ENCODE measurements at places on chromosomes 3 and 15.

- DNase-seq: no peak
These were observed 61.6 kb downstream of the TPRG1 start for GRCh38 chr3:189233225-189233858.

- no peak for DNase-seq
These were observed 261.0 kb downstream of the MFSD1 start for GRCh38 chr3:159062734-159063410.

DNA sequence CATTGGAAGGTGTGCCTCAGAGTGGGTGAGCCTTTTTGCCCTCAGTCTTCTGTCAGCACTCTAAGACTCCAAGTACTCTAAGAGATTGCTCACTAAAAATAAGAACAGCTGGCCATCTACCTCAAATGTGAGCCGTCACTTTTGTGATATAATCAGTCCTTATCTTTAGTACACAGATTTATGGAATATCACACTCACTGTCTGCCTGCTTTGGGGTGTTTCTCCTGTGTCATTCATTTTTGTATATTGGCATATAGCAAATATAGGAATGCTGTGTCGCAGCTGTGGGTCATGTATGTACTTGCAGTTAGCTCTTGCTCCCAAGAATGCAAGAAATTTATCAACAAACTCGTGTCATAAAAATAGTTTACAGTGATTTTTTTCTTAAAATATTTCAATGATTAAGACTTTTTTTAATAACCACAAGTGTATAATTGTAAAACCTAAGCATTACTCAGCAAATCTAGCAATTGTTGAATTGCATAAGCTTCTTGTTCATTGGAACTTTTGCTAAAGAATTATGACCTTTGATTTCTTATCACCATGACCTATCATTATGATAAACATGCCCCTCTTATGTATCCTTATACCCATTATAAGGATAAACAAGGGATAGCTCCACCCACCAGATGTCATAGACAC lies 18.8 kb downstream of the SETD5 start:
- no peak for DNase-seq

DNA sequence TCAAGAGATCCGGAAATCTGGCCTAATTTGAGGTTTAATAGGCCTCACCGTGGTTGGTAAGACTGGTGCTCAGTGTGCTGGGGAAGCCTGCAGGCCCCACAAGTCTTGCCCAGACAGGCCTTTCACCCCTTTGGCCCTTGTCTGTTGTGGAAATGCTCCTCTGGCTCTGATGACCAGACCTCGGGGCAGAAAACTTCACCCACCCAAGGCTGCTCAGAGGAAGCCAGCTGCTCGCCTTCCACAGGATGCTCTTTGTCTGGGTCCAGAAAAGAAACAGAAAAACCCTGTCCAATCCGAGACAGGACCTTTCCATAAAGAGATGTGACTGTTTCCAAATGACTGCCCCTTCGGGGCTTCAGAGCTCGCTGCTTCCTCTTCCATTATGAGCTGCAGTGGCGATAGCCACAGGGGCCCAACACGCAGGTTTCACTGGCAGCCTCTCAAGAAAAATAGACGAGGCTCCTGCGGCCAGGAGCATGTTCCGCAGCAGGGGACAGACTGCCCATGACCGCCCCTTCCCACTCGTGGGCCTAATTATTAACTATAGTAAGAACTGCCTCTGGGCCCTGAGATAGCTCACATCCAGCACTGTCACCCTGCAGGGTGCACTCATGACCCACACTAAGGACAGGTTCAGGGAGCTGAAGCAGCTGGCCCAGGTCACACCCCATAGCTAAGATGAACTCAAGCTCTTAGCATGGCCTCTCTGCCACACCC lies 6.8 kb upstream of the SNX22 start:
- peak; percentile 58 for DNase-seq

- DNase-seq: no peak
These were observed at the start of gene SLC15A2 for GRCh38 chr3:121894301-121894990. TSS of gene SLC15A2 (plus strand) at chr3:121894401. CDS start at chr3:121894477, 76 bp downstream.
